Right ventricle myocardium inferior (tissue), 1 donor: ENCODE measurements at places on chromosomes 3 and 15. TPM values are rescaled to one million over a fixed set of nuclear protein-coding genes. Genes with fewer than 3 reads are reported as not detected.

The CLDN16 gene
- not detected for total RNA-seq

The C15orf62 gene
- 0.24 TPM for total RNA-seq

The PLEKHO2 gene
- 10.4 TPM for total RNA-seq

The SPINK8 gene
- not detected for total RNA-seq

The SST gene
- not detected for total RNA-seq

The TRIP4 gene
- total RNA-seq: 13.1 TPM

The CAMK1 gene
- 18.4 TPM for total RNA-seq

The GOLGA6D gene
- total RNA-seq: not detected

The CTNNB1 gene
- 160 TPM for total RNA-seq

The SPTBN5 gene
- 3.5 TPM for total RNA-seq

The IL16 gene
- 3.7 TPM for total RNA-seq

The HIGD2B gene
- not detected for total RNA-seq

The CYP8B1 gene
- not detected for total RNA-seq

The CDHR4 gene
- not detected for total RNA-seq

The STT3B gene
- 98.6 TPM for total RNA-seq

The NPAP1 gene
- not detected for total RNA-seq

The AGBL1 gene
- total RNA-seq: not detected

The FAM43A gene
- 15.7 TPM for total RNA-seq

The TUSC7 gene
- not detected for total RNA-seq

The SKOR1 gene
- total RNA-seq: not detected

The MUSTN1 gene
- total RNA-seq: 26.5 TPM
